ENCODE measurements at places on chromosomes 12 and 14. TPM values are rescaled to one million over a fixed set of nuclear protein-coding genes. Genes with fewer than 3 reads are reported as not detected.

Gene CACNA1C
- 2.9 TPM for total RNA-seq

Gene MIP
- total RNA-seq: not detected

Gene SUSD6
- total RNA-seq: 52.4 TPM

Gene MDM1
- 18.8 TPM for total RNA-seq

Gene ALDH1L2
- 19.9 TPM for total RNA-seq

Gene PPP1CC
- 132 TPM for total RNA-seq

Gene FZD10
- not detected for total RNA-seq

Gene DTX3
- total RNA-seq: 4.8 TPM

Gene WASHC4
- total RNA-seq: 77.6 TPM

Gene MEG3
- total RNA-seq: 60.8 TPM

Gene GDF3
- total RNA-seq: not detected

Gene GPR65
- total RNA-seq: 18.7 TPM

Gene CLEC4E
- total RNA-seq: 8.7 TPM

Gene CDK4
- 66.3 TPM for total RNA-seq

Gene CCDC77
- total RNA-seq: 12.2 TPM

Gene IL22
- not detected for total RNA-seq

Measured in subcutaneous adipose tissue (tissue), 4 donors.